T-cell (primary cell): ENCODE measurements at places on chromosomes 1 and 21.

GRCh38 chr1:167617153-167618147 lies 12.6 kb upstream of the RCSD1 start:
- H3K4me3 ChIP-seq, result peak overlapping the region; percentile 20
- DNase-seq, result no peak
- no peaks in the 10 kb centered on the region for H3K27me3 ChIP-seq
- peaks cover 22% of the 10 kb centered on the region for H3K4me1 ChIP-seq
- H3K36me3 ChIP-seq, result no peaks in the 10 kb centered on the region

DNA sequence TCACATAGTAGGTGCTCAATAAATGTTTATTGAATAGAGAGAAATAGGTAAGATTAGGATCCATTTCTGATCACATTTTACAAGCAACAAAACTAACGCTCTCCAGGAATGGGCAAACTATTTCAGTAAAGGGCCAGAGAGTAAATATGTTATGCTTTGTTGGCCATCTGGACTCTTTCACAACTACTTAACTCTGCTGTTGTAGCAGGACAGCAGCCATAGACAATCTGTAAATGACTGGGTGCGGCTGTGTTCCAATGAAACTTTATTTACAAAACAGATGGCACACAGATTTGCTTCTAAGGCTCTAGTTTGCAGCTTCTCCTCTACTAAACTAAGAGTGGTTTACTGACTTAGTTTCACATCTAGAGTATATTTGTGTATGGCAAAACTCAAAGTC lies 83.0 kb upstream of the BACH1 start:
- DNase-seq, result no peak
- no peaks in the 10 kb centered on the region for H3K27me3 ChIP-seq
- no peaks in the 10 kb centered on the region for H3K36me3 ChIP-seq
- H3K4me1 ChIP-seq, result no peaks in the 10 kb centered on the region

- DNase-seq, result no peak
- H3K36me3 ChIP-seq, result no peaks in the 10 kb centered on the region
- no peak overlapping the region for H3K27ac ChIP-seq
- no peaks in the 10 kb centered on the region for H3K27me3 ChIP-seq
Measured at GRCh38 chr1:199550199-199551065, 477.1 kb upstream of the NR5A2 start.

- H3K27ac ChIP-seq, result no peak overlapping the region
- DNase-seq, result no peak
- no peaks in the 10 kb centered on the region for H3K27me3 ChIP-seq
- no peaks in the 10 kb centered on the region for H3K4me1 ChIP-seq
- H3K4me3 ChIP-seq, result no peak overlapping the region
Measured at GRCh38 chr21:41530366-41530765, 22.4 kb upstream of the TMPRSS2 start.

GRCh38 chr1:222583079-222583478 lies 6.7 kb downstream of the TAF1A start:
- H3K27me3 ChIP-seq, result no peaks in the 10 kb centered on the region
- H3K4me1 ChIP-seq, result no peaks in the 10 kb centered on the region
- H3K27ac ChIP-seq, result no peak overlapping the region
- H3K4me3 ChIP-seq, result no peak overlapping the region
- DNase-seq, result no peak

DNA sequence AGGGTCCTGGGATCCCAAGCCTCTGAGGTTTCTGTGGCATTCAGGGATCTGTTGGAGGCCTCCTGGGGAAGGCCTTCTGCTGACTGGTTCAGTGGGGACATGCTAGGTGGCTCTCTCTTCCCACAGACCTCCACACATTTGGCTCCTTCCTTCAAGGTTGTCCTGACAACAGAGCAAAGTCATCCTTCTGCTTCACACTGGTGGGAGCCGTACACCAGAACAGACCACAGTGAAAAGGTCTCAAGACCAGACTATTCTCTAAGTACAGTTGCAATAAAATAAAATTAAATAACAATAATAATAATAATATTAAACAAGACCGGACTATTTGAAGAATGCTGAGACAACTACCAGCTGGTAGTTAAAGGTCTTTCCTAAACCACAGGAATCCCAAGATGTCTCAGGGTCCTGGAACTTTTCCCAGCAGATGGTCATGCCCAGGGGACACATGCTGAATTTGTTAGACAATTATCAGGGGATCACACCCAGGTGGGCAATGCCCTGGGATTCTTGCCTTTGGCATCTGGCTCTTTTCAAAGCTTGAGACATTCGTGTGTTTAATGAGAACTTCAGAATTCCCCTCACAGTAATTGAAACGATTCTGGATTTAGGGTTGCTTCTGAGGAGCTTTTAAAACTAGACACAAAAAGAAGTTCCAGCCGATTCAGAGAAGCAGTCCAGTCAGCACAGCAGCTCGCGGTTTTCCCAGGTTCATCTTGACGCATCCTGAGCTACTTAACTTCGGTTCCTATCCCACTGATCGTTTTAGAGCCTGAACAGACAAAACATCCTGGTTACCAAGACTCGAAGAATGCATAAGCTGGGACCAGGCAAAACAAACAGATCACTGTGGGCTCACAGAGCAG lies 22.9 kb downstream of the HTR1D start:
- H3K4me3 ChIP-seq, result no peak overlapping the region
- no peaks in the 10 kb centered on the region for H3K4me1 ChIP-seq
- H3K27me3 ChIP-seq, result peaks cover 8% of the 10 kb centered on the region
- H3K27ac ChIP-seq, result no peak overlapping the region

GRCh38 chr1:92980732-92981647 lies 19.7 kb upstream of the DIPK1A start:
- peak; percentile 62 for DNase-seq
- no peaks in the 10 kb centered on the region for H3K36me3 ChIP-seq
- H3K27me3 ChIP-seq, result no peaks in the 10 kb centered on the region
- peak overlapping the region; percentile 6 for H3K4me3 ChIP-seq

DNA sequence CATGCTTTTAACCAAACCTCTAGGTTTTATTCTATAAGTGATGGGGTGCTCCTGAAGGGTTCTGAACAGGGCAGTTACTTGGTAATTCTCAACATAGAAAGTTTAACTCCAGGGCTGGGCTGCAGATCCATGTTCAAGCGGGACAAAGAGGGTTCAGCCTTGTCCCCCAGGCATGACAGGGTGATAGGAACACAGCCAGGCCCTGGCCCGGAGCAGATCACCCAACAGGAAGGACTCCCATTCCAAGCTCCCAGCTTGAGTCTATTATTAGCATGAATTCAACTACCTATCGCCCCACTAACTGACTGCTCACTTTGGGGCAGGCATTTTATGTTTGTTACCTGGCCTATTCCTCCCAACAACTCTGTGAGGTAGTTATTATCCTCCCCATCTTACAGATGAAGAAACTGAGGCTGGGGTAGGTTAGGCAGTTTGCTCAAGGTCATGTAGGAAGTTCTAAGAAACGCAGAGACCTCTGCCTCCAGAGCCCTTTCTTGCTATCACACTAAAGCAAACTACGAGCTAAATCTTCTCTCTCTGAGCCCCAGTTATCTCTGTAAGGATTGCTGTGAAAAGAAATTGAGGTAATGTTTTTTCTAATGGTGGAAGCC lies 14.5 kb downstream of the ASAP3 start:
- DNase-seq, result no peak
- no peak overlapping the region for H3K4me3 ChIP-seq
- H3K27me3 ChIP-seq, result peaks cover 11% of the 10 kb centered on the region
- no peaks in the 10 kb centered on the region for H3K36me3 ChIP-seq

- DNase-seq, result no peak
- H3K4me3 ChIP-seq, result no peak overlapping the region
- H3K27me3 ChIP-seq, result peaks cover 24% of the 10 kb centered on the region
- no peaks in the 10 kb centered on the region for H3K4me1 ChIP-seq
- no peaks in the 10 kb centered on the region for H3K36me3 ChIP-seq
- H3K27ac ChIP-seq, result no peak overlapping the region
Measured at GRCh38 chr1:17892851-17893250, 137.7 kb downstream of the ACTL8 start.

- H3K27ac ChIP-seq, result no peak overlapping the region
- no peak overlapping the region for H3K4me3 ChIP-seq
- no peak for DNase-seq
Measured at GRCh38 chr1:104630567-104631149, 881.0 kb downstream of the AMY1C start.

- H3K4me3 ChIP-seq, result no peak overlapping the region
- no peak overlapping the region for H3K27ac ChIP-seq
Measured at GRCh38 chr1:19559641-19560040, 74.3 kb upstream of the CAPZB start.

DNA sequence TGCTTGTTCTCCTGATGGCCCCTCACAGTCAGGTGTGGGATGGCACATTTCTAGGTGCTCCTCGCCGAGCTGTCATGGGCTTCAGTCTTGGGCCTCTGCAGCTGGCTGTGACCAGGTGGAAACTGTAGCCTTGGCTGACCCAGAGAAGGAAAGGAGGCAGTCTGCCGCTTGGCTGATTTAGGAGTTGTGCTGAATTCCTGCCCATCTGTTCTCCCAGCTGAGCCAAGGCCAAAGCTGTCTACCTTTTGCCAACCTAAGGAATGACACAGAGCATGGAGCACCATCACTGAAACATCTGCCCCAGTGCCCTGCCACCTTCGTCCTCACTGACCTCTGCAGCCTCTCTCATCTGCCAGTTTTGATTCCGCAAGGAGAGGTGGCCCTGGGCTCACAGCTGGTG lies 27.9 kb downstream of the UTP25 start:
- no peak overlapping the region for H3K27ac ChIP-seq
- no peak for DNase-seq
- peaks cover 2% of the 10 kb centered on the region for H3K27me3 ChIP-seq
- H3K4me1 ChIP-seq, result peaks cover 5% of the 10 kb centered on the region
- H3K4me3 ChIP-seq, result no peak overlapping the region
- H3K36me3 ChIP-seq, result peaks cover 4% of the 10 kb centered on the region

GRCh38 chr1:94675373-94675772 lies 133.8 kb upstream of the F3 start:
- H3K4me1 ChIP-seq, result no peaks in the 10 kb centered on the region
- no peak overlapping the region for H3K4me3 ChIP-seq
- DNase-seq, result no peak
- H3K36me3 ChIP-seq, result no peaks in the 10 kb centered on the region
- H3K27me3 ChIP-seq, result no peaks in the 10 kb centered on the region
- no peak overlapping the region for H3K27ac ChIP-seq

DNA sequence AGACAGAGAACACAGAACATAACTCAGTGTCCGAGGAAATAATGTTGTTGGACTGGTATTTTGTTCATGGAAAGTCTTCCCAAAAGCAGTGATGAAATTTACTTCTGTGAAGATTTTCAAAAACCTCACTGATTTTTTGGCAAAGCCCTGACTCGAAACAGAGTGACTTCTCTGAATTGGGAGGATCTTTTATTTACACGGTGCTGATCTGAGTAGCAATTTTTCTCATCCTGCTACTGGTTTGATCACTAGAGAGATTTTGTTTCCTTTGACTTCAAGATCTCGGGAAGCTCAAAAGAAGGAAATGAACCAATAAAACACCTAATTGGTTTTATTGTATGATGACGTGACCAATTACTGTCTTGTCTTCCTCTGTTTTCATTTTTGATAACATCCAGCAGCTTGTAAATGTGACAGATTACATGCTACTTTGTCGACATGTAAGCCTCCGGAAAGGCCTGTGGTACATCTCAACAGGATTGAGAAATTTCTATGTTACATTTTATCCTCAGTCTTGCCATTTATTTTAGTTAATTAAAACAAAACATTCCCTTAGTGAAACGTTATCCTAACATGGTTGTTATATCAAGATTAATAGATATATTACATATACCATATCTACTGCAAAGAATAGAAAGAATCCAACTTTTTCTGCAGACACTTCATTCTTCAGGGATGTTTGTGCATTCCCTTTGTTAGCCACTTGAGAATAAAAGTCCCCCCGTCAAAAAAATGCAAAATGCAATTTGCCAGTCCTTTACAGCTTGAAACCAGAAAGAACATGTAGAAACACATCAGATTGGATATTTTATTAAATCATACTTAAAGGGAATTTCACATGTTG lies 42.8 kb upstream of the IFI44L start:
- H3K27me3 ChIP-seq, result no peaks in the 10 kb centered on the region
- H3K36me3 ChIP-seq, result no peaks in the 10 kb centered on the region
- DNase-seq, result no peak
- no peak overlapping the region for H3K4me3 ChIP-seq
- H3K27ac ChIP-seq, result no peak overlapping the region

DNA sequence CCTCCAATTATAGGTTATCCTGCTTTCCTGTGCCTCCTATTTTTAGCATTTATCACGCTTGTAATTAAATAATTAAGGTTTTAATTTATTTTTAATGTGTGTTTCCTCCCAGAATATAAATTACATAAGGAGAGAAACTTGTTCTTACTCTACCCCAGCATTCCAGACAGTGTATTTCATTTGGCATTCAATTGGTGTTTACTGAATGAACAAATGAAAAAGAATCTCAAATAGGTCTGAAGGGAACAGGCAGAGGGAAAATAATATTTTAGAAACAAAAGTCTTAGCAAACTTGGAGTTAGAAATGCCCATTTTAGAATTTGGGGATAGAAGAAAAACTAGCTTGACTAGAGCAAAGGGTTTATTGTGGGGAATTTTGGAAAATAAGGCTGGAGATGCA lies 9.9 kb upstream of the RSRP1 start:
- no peak for DNase-seq
- peaks cover 3% of the 10 kb centered on the region for H3K36me3 ChIP-seq
- H3K4me1 ChIP-seq, result no peaks in the 10 kb centered on the region
- H3K27ac ChIP-seq, result no peak overlapping the region
- H3K27me3 ChIP-seq, result no peaks in the 10 kb centered on the region
- H3K4me3 ChIP-seq, result no peak overlapping the region

DNA sequence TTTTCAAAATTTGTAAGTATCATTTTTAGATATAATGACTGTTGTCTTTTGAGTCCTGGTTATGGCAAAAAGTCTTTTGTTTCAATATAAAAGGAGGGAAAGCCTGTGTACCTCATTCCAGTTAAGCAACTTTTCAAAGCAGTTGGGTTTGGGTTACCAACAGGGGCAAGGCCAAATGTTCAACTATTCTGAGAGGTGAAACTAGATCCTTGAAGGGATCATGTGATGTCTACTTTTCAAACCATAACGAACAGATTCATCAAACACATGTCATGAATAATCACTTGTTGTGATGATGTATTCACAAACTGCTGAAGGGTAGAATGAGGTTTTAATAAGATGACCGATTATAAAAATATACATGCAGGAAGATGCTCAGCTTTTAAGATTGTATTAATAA lies 171.3 kb downstream of the HHAT start:
- H3K27ac ChIP-seq, result no peak overlapping the region
- H3K36me3 ChIP-seq, result no peaks in the 10 kb centered on the region
- H3K27me3 ChIP-seq, result no peaks in the 10 kb centered on the region
- no peaks in the 10 kb centered on the region for H3K4me1 ChIP-seq
- no peak for DNase-seq
- H3K4me3 ChIP-seq, result no peak overlapping the region

- DNase-seq, result no peak
- H3K36me3 ChIP-seq, result no peaks in the 10 kb centered on the region
- no peak overlapping the region for H3K4me3 ChIP-seq
- H3K4me1 ChIP-seq, result no peaks in the 10 kb centered on the region
Measured at GRCh38 chr1:15676688-15677661, 7.1 kb upstream of the PLEKHM2 start.
